Neuronal stem cell (in vitro differentiated cells): ENCODE measurements at places on chromosomes 12 and 14.

- no peak for DNase-seq
- H3K27ac ChIP-seq: no peak overlapping the region
- H3K4me1 ChIP-seq: peaks cover 17% of the 10 kb centered on the region
- H3K27me3 ChIP-seq: no peaks in the 10 kb centered on the region
- no peak overlapping the region for H3K4me3 ChIP-seq
- H3K36me3 ChIP-seq: no peaks in the 10 kb centered on the region
These were observed 168.6 kb downstream of the PRKCH start for GRCh38 chr14:61489932-61490331.

DNA sequence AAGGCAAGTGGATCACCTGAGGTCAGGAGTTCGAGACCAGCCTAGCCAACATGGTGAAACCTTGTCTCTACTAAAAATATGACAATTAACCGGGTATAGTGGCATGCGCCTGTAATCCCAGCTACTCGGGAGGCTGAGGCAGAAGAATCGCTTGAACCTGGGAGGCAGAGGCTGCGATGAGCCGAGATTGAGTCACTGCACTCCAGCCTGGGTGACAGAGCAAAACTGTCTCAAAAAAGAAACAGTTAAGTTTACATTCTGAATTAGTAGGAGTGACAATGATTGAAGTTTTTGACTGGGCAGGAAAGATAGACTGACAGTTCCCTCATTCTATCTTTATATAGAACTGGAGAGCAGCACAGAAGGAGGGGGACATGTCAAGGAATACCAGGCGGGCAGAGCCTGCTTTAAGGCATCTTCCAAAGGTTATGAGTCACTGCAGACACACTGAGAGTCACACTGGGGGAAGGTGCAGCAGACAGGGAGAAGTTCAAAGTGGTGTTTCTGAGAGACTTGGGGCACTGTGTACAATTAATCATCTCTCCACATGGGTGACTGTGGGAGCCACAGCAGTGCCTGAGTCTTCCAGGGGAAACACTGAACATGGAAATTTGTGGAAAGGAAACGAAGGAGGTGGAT is 42.8 kb upstream of the RNASE3 start:
- no peak overlapping the region for H3K27ac ChIP-seq
- H3K4me3 ChIP-seq: no peak overlapping the region
- H3K4me1 ChIP-seq: peaks cover 11% of the 10 kb centered on the region
- no peaks in the 10 kb centered on the region for H3K36me3 ChIP-seq
- no peak for DNase-seq

DNA sequence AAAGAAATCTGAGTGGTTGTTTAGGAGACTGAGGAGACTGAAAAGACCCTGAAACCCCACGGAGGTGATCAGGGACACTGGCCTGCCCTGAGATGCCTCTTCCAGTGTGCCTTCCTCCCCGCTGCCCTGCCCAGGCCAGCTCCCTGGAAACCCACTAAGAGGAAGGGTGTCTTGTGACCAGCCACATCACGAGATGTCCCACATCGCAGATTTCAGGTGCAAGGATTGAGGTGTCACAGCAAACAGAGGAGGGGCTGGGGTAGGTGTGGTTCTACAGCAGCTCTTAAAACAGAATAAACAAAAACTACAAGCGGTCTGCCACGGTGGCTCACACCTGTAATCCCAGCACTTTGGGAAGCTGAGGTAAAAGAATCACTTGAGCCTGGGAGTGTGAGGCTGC is 184.3 kb upstream of the C14orf180 start:
- peaks cover 39% of the 10 kb centered on the region for H3K27me3 ChIP-seq
- H3K4me3 ChIP-seq: no peak overlapping the region
- H3K4me1 ChIP-seq: peaks cover 7% of the 10 kb centered on the region
- no peak for DNase-seq
- no peak overlapping the region for H3K27ac ChIP-seq

DNA sequence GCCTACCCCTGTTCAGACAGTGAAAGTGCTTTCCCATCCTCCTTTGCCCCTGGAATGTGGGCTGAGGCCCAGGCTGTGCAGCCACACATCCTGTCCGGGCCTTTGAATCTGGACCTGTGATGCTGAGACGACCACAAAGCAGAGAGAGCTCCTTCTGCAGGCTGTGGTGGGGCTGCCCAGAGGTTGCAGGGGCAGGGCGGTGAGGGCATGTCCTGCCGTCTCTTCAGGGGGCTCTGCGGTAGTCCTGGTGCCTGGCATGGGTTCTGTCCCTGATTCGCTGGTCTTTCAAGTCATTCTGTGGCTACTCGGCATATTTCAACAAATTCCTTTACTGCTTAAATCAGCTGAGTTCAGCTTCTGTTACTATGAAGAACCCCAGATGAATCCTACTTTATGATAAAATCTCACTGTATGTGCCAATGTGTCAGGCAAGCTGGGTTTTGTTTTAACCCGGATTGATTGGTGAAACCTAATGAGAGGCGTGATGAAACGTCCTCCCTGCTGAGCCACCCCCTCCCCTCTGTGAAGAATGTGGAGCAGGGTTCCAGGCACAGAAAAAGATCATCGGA is 63.4 kb upstream of the DICER1 start:
- peaks cover 14% of the 10 kb centered on the region for H3K4me1 ChIP-seq
- no peak overlapping the region for H3K4me3 ChIP-seq
- no peak overlapping the region for H3K27ac ChIP-seq
- no peaks in the 10 kb centered on the region for H3K36me3 ChIP-seq
- DNase-seq: no peak
